ENCODE measurements at places on chromosomes 3 and 15.
A peak's percentile ranks its signal among the peaks of the same experiment; 100 is the strongest.

- DNase-seq: no peak
Measured at GRCh38 chr3:125318167-125318865, 56.8 kb downstream of the ZNF148 start.

- no peak for DNase-seq
Measured at GRCh38 chr3:144516589-144516988, 545.0 kb downstream of the DIPK2A start.

DNA sequence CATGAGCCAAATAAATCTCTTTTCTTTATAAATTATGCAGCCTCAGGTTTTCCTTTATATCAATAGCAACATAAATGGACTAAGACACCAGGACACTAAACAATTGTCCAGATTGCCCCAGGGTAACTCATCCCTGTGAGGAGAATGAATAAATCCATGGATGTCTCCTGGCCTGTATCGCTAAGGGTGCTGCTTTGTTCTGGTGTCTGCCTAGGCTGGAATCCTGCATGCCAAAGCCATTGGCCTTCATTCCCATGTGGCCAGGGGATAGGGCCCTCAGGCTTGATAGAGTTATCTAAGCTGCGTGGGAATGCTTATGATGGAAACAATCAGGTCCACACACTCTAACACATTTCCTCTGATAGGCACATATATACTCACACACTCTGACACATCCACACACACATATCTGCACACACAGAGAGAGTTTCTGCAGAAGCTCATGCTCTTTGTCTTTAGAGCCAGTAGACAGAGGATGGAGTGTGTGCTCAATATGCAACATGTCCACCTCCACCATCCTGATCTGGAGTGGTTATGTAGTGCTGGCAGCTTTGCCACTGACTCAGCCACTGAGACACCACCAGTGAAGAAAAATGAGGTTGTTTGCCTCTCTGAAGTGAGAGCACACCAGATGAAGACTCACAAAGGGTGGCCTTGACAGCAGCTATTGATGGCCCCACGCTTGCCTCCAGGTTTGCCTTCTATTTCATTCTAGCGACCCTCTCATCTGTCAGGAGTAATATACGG, 24.0 kb upstream of the DGKG start:
- no peak for DNase-seq

- no peak for DNase-seq
Measured at GRCh38 chr15:27824841-27825422, 274.2 kb downstream of the OCA2 start.

GRCh38 chr15:73082812-73083211, 30.5 kb downstream of the NEO1 start:
- no peak for DNase-seq

- no peak for DNase-seq
Measured at GRCh38 chr3:138960417-138960852, 13.4 kb downstream of the FOXL2NB start.

DNA sequence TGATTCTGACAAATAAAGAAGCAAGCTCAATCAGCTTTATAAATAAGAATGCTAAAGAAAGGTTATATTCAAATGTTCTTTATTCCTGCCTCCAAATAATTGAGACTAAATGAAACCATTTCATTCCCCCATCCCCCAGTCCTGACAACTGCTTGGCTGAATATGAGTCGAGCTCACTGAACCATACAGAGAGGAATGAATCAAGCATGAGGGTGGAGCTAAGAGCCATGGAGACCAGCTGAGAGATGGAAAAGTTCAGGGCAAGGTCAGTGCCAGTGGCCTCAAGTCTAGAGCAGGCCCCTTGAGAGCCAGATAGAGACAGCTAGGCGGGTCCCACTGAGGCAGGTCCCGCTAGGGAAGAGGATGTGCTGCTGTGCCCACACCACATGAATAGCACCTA, 188.7 kb upstream of the EIF1B start:
- DNase-seq: no peak

- DNase-seq: no peak
Measured at GRCh38 chr15:90870354-90871138, 2.2 kb downstream of the FURIN start.

DNA sequence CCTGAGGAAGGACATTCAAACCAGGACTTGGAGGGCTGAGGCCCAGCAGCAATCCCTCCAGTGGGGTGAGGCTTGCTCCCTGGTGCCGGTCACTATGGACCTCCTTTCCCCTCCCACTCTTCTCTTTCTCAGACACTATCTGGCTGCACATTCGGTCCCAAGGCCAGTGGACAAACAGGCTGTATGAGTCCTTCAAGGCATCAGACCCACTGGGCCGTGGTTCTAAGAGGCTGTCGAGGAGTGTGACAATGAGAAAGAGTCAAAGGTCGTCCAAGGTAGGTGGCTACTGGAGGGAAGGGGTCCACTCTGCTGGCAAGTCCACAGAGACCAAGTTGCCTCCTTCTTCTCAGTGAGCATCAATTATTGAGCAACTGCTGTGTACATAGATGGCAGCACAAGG, 28.0 kb downstream of the NOX5 start:
- DNase-seq: no peak

GRCh38 chr3:18370672-18371071, 54.5 kb downstream of the SATB1 start:
- DNase-seq: no peak

DNA sequence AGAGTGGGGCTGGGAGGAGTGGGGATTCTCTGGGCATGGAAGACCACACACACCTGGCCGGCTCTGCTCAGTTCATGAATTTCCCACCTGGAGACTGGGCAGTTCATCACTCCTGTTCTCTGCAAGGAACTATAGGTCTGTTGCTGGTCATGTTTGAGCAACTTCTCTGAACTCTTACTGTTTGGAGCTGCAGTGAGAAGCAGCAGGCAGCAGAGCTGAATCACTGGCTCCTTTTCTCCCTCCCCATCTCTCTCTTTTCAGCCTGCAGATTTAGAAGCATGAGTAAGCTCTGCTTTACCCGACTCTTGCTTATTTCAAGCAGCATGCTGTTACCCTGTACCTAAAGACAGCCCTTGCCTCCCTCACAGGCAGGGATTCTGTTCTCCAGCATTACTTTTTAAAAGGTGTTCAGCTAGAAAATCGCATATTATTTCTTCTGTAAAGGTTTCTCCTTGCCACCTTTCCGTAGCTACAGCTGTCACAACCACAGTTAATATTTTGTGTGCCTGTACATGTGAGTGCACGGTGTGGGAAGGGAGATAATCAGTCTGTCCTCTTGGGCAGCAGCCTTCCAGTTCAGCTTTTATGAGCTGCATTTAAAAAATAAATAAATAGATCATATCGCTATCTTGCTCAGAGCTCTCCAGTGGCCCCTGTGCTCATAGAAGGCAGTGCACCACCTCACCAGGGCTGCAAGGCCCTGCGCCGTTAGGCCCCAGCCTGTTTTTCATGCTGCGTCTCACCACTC, 131.6 kb downstream of the CHCHD6 start:
- peak; percentile 20 for DNase-seq

DNA sequence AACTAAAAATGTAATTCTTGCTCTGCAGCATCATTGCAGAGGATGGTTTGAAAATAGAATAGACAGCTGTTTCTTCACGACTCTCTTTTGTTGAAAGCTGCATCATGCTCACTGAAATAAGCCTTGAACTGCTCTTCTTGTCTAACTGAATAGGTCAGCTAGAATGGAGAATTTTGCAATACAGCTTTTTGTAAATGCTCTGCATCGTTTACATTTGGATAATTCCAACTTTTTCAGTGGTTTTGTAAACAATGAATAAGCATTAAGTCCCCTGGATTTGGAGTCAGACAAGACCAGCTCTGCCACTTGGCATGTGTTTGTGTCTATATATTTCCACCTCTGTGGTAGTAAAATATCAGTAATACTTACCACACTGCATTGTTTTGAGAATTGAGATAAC, 95.2 kb downstream of the PLSCR2 start:
- DNase-seq: no peak

DNA sequence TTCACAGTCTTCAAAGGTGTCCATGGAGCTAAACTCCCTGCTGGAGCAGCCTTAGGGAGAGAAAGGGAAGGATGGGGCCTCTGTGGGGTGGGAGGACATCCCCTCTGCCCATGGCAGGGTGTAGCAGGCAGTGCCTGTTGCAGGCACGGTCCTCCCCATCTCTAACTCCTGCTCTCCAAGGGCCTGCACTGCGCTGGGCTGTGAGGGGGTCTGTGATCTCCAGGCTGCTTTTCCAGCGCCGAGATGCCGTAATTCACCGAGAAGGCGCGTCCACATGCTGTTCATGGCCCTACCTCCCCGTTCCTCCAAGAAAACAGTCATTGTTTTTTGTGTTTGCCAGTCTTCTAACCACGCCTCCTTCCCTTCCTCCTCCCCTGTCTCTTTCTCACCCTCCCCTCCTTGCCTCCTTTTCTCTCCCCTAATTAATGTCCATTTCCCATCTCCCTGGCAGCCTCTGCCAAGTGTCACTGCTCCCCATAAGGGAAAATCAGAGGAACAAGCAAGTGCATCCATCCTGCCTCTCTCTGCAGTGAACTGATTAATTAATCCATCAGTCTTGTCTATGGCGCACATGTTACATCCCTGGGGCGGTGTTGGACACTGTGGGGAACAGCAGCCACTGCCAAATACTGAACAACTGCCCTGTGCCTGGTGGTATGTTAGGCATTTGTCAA, 17.7 kb upstream of the LAMP3 start:
- DNase-seq: no peak

DNA sequence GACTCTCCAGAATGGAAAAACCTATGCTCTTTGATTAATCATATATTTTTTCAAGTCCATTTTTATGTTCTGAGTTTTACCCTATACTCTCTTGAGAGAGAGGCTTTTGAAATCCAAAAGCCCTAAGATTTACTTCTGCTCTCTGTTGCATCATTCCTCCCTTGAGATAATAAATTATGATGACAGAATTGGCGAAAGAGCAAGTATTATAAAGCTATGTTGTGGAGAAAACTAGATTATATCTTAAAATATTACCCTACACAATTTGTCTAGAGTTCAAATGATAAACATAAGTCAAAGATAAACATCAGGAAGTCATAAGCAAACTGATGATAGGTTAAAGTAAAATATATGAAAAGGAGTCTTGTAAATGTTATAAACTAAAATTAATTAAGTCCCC, 293.4 kb upstream of the MME start:
- no peak for DNase-seq

- no peak for DNase-seq
Measured at GRCh38 chr3:119015942-119016341, 18.7 kb downstream of the IGSF11 start.

DNA sequence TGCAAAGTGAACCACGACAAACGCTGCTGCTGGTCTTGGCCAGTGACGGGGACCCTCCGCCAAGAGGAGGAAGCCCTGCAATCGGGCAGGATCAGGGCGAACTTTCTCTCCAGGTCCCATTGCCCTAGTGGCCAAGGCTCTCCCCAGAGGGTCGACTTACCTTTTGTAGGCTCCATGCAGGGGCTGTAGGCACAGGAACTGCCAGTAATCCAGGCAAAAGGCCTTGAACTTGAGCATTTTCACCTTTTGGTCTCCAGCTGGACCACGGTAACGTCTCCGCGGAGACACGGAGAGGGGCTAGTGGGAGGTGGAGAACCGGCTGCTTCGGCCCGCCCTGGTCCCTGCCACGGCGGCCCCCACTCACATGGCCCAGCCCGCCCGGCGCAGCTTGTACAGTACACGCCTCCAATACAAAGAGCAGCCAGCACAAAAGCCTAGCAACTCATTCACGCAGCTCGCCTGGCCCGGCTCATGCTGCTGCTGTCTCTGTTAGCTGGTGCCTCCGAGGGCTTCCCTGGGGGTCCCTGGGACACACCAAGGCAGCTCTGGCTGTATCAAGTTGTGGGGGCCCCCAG, 31.0 kb downstream of the IQSEC1 start:
- no peak for DNase-seq

GRCh38 chr3:150239766-150240165, 168.3 kb upstream of the TSC22D2 start:
- DNase-seq: no peak

DNA sequence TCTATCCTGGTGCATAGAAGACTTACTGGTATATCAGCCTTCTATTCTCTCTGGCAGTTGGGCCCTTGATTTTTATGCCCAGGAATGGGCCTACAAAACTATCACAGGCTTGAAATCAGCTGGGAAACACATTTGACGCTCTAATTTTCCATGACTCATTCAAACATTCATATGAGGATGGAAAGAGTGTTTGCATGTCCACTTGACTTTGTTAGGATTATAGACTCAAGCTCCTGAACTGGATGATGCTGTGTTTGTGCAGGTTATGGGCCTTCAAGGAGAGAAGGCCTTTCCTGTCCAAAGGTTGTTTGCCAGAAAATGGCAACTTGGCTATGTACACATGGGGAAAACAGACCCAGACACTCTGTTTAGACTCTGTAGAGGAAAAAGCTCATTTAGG, 219.9 kb downstream of the GAP43 start:
- no peak for DNase-seq

DNA sequence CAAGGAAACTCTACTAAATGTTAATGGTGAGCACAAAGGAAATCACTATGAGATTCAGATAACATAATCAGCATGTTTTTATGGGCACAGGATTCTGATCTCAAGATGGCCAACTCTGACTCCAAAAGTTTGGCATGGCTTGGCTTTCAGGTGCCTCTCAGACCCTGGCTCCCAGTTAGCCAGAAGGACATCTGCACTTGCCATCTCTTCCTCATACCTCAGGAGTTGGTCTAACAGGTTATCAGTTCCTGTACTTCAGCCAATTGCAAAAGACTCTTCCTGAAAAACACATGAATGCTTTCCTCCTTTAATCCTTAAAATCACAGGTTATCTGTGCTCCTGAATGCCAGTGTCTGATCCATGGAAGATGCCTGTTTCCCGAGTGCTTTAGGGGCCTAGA, 25.0 kb downstream of the TMPRSS7 start:
- DNase-seq: no peak

GRCh38 chr15:50907601-50908208, 778 bp upstream of the AP4E1 start:
- no peak for DNase-seq

DNA sequence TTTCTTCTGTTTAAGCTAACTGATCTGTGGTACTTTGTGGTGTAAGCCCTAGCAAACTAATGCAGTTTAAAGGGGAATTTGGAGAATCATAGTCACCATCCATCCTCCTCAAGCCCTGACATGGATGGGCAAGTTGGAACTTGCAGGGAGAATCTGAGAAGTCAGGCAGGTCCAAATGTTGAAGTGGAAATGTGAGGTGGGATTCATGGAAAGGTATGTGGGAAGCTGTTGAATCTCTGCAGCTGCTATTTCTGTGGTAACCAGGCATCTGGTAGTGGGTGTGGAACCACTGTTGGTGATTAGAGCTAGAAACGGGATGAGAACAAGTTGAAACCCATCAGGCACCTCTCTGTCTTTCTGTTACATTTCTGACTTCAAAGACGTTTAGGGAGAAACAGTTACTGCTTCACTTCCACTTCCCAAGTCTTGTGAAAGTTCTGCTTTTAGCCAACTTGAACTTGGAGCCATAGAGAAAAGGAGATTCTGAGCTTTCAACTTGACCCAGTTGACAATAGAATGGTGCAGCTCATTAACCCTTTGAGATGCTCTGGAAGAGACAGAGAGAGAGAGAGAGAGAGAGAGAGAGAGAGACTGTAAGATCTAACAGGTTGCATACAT, 38.1 kb upstream of the NMNAT3 start:
- no peak for DNase-seq

- peak; percentile 67 for DNase-seq
Measured at GRCh38 chr3:195119461-195120266, 151.3 kb downstream of the XXYLT1 start.
